ENCODE measurements at places on chromosomes 1 and 21.

DNA sequence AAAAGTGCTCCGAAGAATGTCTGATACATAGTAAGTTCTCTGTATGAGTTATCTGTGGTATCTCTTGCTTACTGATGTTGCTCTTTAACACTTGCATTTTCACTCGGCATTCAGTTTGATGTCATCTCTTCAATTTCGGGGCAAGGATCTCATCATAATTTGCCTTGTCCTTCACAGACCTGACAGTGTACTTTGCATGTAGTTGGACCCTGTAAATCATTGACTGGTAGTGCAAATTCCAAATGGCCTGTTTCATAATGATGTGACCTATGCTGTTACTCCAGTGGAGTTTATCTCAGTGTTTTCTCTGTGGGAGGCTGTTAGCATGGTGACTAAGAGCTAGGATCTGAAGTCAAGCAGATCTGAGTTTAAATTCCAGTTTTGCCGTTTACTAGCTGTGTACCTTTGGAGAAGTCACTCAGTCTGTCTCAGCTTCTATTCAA is 34.2 kb upstream of the ABCD3 start:
- no peak for DNase-seq

GRCh38 chr21:27769763-27770162 is 802.9 kb upstream of the ADAMTS5 start:
- no peak for DNase-seq

DNA sequence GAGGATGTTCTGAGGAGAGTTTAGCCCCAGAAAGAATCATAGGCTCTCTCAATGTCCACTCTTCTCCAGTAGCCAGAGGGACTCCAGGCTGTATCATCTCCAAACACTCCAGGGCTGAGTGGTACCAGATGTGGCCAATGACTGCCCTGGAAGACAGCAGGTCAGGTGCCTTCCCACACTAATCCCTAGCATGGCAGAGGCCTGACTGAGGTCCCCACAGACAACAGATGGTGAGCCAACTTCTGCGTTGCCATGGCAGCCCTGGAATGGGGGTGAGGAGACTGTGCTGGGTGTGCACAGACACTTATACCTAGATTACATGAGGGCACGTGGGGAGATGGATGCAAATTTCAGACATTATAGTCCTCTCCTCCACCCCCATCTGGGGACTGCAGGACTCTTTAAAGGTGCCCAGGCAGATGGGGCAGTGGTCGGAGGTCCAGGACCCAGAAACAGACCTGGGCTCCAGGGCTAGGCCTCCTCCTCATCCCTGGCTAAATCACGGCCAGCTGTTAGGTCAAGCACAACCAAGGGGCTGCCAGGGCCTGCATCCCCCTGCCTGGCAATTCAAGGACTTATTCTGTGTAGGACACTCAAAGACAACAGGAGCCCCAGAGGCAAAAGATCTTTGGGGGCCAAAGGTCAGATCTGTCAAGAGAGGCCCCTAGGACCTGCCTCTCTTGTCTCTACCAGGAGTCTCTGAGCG is 42.9 kb downstream of the CAMK2N1 start:
- DNase-seq: no peak

GRCh38 chr1:101920577-101920976 is 76.1 kb downstream of the OLFM3 start:
- no peak for DNase-seq

DNA sequence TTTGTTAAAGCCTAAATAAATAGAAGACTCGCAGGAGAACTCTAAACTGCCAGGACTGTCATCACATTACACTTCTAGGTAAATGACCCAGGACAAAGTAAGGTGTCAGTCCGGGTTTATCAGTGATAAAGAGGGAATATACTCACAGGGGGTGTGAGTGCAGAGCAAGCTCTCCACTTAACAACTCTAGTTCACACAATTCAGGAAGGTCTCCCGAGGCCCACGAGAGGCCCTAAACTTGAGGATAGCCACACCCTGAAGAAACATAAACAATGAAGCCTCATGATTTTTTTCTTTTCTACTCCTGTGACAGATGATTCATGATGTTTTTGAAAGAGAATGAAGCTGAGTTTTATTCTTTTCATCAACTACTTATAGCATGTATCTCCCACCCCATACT is 65.6 kb upstream of the EXO1 start:
- no peak for DNase-seq

- no peak for DNase-seq
Measured at GRCh38 chr1:231750818-231751362, 124.3 kb downstream of the DISC1 start.
